ENCODE measurements at places on chromosomes 2 and 18.
A peak's percentile ranks its signal among the peaks of the same experiment; 100 is the strongest.

DNA sequence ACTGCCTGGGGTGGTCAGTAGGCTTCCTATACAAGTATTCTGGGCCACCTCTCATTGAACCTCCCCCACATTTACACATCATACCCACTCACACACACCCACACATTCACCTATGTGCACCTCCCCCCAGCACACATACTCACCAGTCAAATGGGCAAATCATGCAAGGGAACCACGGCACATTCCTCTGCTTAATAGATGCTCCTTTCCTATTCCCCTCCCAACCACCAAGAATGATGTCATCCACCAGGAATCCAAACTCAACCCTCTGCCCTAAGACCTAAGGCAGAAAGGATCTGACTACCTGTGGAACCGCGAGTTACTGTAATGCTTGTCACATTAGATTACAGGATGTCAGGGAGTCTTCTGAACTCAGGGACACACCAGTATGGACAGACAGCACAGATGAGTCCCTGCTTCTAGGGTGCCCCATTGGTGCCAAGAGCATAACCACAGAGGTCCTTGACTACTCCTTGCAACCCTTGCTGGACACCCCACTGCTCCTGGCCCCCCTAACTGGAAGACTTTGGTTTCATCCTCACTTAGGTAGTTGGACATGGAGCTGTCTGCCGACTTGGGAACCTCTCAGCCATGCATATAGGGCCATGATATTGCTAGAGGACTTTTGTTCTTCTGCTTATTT, 21.5 kb upstream of the CAB39 start:
- DNase-seq, result no peak

DNA sequence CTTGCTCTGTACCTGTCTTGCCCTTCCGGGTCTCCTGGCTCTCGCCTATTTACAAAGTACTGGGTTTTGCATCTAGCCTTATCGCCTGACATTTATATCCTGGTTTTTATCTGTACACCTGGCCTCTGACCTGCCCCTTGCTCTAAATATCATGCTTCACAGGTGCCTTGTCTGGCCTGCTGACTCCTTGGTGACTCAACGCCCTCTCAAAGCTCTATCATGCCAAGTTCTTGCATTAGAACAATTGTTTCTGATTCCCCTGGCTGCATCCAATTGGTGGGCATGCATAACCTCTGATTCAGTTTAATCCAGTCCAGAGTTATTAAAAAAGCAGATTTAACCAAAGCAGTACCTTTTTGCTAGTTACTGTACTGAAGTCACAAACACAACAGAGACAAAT, 113.9 kb upstream of the CCDC68 start:
- DNase-seq, result no peak

DNA sequence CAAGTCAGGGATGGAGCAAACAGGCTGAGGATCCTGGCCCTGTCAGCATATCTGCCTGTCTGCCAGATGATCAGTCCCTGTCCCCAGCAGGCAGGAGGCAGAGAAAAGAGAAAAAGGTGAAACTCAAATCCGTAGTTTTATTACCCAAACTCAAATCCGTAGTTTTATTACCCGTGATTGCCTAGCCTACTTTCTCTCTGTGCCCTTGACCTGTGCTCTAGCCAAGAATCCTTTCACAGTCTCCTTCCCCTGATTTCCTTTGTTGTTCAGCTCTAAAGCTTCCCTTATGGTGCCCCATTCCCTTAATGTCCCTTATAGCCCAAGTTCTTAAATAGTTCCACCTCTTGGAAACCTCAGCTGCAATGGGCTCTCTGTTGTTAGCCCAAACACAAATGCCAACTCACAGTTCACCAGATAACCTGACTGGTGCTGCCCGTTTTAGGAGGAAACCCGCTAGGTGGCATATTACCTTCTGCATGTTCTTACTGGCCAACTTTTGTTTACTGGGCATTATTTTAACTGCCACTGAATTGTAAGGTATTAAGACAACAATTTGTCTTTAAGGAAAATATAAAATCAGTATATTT, 125.7 kb upstream of the FZD5 start:
- no peak for DNase-seq

DNA sequence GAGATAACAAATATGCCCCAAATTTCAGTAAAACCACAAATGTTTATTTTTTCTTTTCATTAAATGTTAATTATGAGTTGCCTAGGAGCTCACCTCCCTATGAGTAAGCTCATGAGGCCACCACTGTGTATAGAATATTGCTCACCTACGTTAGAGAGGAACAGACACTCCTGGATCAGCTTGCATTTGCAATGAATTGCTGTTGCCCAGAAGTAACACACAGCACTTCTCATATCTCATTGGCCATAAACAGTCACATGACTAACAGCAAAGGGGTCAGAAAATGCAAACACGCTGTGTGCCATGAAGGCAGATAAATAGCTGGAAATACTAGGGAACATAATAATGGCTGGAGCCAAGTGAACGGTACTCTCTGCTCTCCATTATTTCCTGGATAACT, 89.0 kb upstream of the GALNT5 start:
- DNase-seq, result no peak

- peak; percentile 52 for DNase-seq
Observed at GRCh38 chr18:10715791-10716190, 190.0 kb downstream of the NAPG start.

- DNase-seq, result no peak
Observed at GRCh38 chr2:158772306-158773078, 22.6 kb upstream of the DAPL1 start.

GRCh38 chr2:165857876-165858275, 63.8 kb upstream of the GALNT3 start:
- DNase-seq, result no peak

DNA sequence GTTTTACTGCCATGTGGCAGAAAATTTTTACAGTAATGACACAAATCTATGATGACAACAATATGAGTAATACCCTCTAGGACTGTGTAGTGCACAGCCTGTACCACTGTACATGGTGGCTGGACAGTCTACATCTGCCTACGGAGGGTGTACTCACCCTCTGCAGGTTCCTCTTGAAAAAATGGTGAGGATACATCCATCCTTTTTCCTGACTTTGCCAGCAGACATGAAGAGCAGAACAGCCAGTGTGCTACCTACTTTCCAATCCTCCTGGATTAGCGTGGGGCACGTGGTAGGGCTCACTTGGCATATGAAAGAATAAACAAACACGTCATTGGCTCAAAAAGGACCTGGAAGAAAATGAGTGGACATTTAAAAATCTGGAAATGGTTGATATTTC, 62.6 kb downstream of the TRPM8 start:
- no peak for DNase-seq

DNA sequence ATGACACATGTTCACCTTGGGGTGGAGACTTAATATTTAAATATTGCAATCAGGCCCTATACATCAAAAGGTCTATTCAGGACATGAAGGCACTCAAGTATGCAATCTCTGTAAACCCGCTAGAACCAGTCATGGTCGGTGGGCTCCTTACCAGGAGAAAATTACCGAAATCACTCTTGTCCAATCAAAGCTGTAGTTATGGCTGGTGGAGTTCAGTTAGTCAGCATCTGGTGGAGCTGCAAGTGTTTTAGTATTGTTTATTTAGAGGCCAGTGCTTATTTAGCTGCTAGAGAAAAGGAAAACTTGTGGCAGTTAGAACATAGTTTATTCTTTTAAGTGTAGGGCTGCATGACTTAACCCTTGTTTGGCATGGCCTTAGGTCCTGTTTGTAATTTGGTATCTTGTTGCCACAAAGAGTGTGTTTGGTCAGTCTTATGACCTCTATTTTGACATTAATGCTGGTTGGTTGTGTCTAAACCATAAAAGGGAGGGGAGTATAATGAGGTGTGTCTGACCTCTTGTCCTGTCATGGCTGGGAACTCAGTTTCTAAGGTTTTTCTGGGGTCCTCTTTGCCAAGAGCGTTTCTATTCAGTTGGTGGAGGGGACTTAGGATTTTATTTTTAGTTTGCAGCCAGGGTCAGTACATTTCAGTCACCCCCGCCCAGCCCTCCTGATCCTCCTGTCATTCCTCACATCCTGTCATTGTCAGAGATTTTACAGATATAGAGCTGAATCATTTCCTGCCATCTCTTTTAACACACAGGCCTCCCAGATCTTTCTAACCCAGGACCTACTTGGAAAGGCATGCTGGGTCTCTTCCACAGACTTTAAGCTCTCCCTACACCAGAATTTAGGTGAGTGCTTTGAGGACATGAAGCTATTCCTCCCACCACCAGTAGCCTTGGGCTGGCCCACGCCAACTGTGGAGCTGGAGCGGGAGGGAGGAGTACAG, 108.1 kb downstream of the XRCC5 start:
- peak; percentile 42 for DNase-seq

GRCh38 chr2:50647381-50647780, 384.6 kb downstream of the NRXN1 start:
- DNase-seq, result no peak

GRCh38 chr2:69167469-69167822, 154.5 kb downstream of the ANTXR1 start:
- no peak for DNase-seq

- peak; percentile 98 for DNase-seq
Observed at GRCh38 chr2:9843229-9844035, at the start of gene TAF1B. TSS of gene TAF1B (plus strand) at chr2:9843474. CDS start at chr2:9843542, 68 bp downstream.

- DNase-seq, result no peak
Observed at GRCh38 chr18:23105030-23105429, 30.3 kb upstream of the CABLES1 start.

- DNase-seq, result no peak
Observed at GRCh38 chr2:9377461-9378097, 45.7 kb downstream of the ITGB1BP1 start.
